ENCODE measurements at places on chromosomes 16 and 17. TPM values are rescaled to one million over a fixed set of nuclear protein-coding genes. Genes with fewer than 3 reads are reported as not detected.
A peak's percentile ranks its signal among the peaks of the same experiment; 100 is the strongest.

- H3K27ac ChIP-seq: peak overlapping the region; percentile 55
- no peaks in the 10 kb centered on the region for H3K27me3 ChIP-seq
- H3K4me1 ChIP-seq: peaks cover 66% of the 10 kb centered on the region
- H3K36me3 ChIP-seq: peaks cover 32% of the 10 kb centered on the region
- H3K4me3 ChIP-seq: no peak overlapping the region
Measured at GRCh38 chr17:38922538-38923297, 2.7 kb upstream of the LASP1NB start.

DNA sequence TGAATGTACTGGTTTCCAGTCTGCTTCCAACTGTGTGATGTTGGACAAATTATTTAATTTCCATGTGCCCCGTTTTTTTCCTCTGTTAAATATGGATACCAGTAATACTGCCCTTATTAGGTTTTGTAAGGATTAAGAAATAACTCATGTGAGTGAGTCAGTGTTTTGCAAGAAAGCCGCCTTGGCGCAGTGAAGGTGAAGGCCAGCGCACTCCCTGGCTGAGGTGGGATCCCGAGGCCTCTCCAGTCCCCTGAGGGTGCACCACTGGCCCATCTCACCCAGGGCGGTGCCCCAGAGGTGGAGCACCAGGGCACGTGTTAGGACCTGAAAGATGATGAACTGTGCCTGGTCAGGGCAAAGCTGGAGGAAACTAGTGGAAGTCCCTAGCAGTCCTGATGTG, 43.5 kb downstream of the PHKB start:
- H3K27ac ChIP-seq: no peak overlapping the region
- H3K36me3 ChIP-seq: no peaks in the 10 kb centered on the region
- H3K4me3 ChIP-seq: no peak overlapping the region
- no peaks in the 10 kb centered on the region for H3K27me3 ChIP-seq
- DNase-seq: no peak
- H3K4me1 ChIP-seq: no peaks in the 10 kb centered on the region

DNA sequence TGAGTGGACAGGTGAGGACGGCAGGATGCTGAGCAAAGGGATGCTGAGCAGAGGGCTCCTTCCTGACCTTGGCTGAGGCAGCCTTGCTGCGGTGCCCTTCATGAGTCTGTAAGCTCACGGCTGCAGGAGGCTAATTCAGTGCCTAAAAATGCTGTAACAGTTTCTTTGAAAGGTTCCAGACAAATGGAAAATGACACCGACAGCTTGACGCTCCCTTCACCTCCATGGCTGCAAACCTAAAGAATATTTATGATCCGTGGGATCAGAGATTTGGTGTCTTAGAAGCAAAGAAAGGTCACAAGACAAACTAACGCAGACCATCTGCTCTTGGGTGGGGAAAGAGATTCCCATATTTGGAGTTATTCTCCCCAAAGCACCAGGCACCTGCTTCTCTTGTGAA, 28.0 kb downstream of the TOM1L2 start:
- H3K27me3 ChIP-seq: no peaks in the 10 kb centered on the region
- no peak for DNase-seq
- peaks cover 47% of the 10 kb centered on the region for H3K4me1 ChIP-seq
- H3K27ac ChIP-seq: no peak overlapping the region
- H3K36me3 ChIP-seq: no peaks in the 10 kb centered on the region

- H3K4me3 ChIP-seq: no peak overlapping the region
- no peaks in the 10 kb centered on the region for H3K4me1 ChIP-seq
- H3K27ac ChIP-seq: no peak overlapping the region
- no peaks in the 10 kb centered on the region for H3K36me3 ChIP-seq
- DNase-seq: no peak
- no peaks in the 10 kb centered on the region for H3K27me3 ChIP-seq
Measured at GRCh38 chr17:13813347-13814240, 211.9 kb upstream of the HS3ST3A1 start.

- H3K27me3 ChIP-seq: peaks cover 85% of the 10 kb centered on the region
- no peak for DNase-seq
- no peaks in the 10 kb centered on the region for H3K36me3 ChIP-seq
- no peak overlapping the region for H3K4me3 ChIP-seq
- no peak overlapping the region for H3K27ac ChIP-seq
- peaks cover 17% of the 10 kb centered on the region for H3K4me1 ChIP-seq
Measured at GRCh38 chr17:48754500-48755261, 26.1 kb upstream of the HOXB13 start.

- H3K27ac ChIP-seq: no peak overlapping the region
- no peak for DNase-seq
- no peaks in the 10 kb centered on the region for H3K36me3 ChIP-seq
Measured at GRCh38 chr16:58211245-58211644, 13.3 kb upstream of the CSNK2A2 start.

DNA sequence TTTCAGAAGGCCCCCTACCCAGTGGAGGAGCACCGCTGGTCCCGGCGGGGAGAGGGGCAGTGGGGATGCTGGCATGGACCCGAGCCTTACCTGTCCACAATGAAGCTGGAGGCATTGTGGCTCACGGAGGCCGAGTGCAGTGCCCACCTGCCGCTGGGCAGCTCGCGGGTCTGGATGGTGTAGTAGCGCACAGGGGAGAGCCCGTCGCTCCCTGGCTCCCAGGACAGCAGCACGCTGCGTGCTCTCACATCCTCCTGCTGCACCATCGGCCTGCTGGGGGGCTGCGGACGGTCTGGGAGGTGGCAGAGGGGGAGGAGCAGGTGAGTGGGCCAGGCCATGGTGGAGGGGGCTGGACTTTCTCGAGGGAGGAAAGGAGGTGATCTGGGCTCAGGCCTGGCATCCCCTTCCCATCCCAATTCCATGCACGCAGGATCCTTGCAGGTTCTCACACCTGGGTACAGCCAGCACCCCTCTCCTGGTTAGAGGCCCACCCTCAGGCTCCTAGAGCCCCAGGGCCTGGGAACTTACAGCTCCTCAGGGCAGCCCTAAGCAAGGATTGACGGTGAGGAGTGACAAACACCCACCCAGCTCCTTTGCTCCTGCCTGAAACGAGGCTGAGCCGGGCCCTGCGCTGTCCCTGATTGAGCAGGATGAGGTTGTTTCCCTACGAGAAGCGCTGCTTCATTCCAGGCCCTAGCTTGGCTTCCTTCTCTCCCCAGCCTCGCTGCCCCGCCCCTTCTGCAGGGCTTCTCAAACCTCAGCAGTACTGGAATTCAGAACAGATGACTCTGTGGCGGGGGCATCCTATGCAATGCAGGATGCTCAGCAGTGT, 76.2 kb upstream of the CDC42EP4 start:
- H3K27ac ChIP-seq: no peak overlapping the region
- H3K36me3 ChIP-seq: no peaks in the 10 kb centered on the region
- no peak overlapping the region for H3K4me3 ChIP-seq
- H3K4me1 ChIP-seq: no peaks in the 10 kb centered on the region
- DNase-seq: no peak

DNA sequence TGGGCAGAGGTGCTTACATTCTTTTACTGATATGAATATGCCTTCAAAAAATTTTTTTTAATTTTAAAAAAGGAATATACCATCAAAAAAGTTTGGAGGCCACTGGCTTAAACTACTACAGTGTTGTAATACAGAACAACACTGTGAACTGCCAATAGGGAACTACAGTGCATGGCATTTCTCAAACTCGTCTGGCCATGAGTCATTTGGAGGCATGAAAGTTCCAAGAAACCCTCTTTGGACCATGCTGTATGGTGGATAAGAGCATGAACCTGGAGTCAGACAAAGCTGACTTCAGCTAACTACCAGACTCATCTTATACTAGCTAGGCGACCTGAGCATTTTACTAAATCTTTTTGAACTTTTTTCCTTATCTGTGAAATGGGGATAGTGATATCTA, 9.2 kb upstream of the NF1 start:
- no peaks in the 10 kb centered on the region for H3K27me3 ChIP-seq
- H3K4me3 ChIP-seq: no peak overlapping the region

DNA sequence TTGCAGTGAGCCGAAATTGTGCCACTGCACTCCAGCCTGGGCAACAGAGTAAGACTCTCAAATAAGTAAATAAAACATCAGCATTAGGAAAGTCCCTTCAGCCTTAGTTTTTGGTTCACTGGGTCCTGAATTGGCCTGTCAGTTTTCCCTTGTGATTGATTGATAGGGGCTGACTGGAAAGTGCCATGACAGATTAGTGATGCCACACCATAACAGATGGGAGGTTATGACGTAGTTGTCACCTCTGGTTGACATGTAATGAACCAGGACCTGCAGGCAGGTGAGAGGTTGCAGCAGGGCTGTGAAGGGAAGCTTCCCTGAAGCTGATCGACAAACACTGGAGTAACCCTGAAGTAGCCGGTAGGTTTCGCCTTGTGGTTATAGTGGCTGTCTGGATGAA, 41.8 kb downstream of the CDH3 start:
- no peaks in the 10 kb centered on the region for H3K4me1 ChIP-seq
- no peak overlapping the region for H3K27ac ChIP-seq
- H3K27me3 ChIP-seq: no peaks in the 10 kb centered on the region
- H3K4me3 ChIP-seq: no peak overlapping the region

DNA sequence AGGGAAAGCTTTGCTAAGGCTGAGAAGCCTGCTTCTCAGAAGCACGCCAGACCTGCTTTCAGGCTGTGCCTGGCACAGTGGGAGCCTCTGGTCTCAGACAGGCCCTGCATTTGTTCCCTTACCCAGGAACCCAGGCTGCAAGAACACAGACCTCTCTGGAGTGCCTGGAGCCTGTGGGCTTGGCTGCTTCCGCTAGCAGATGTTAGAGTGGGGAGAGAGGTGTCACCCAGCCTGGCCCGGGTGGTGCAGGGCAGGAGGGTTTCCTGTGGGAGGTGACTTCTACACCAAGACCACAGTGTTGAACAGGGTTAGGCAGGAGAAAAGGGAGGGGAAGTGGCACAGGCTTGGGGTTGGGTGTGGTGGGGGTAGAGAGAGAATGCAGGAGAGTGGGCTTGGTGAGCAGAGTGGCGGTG, 35.8 kb upstream of the ADGRG1 start:
- H3K4me1 ChIP-seq: no peaks in the 10 kb centered on the region
- H3K27ac ChIP-seq: peak overlapping the region; percentile 41
- H3K4me3 ChIP-seq: no peak overlapping the region

GRCh38 chr17:38465391-38466345, 37.4 kb downstream of the ARHGAP23 start:
- no peaks in the 10 kb centered on the region for H3K27me3 ChIP-seq
- DNase-seq: no peak
- peak overlapping the region; percentile 31 for H3K4me3 ChIP-seq
- peak overlapping the region; percentile 88 for H3K27ac ChIP-seq

- H3K4me1 ChIP-seq: no peaks in the 10 kb centered on the region
- no peaks in the 10 kb centered on the region for H3K36me3 ChIP-seq
- H3K4me3 ChIP-seq: no peak overlapping the region
- no peak overlapping the region for H3K27ac ChIP-seq
- no peak for DNase-seq
Measured at GRCh38 chr16:46822270-46822669, 8.7 kb downstream of the C16orf87 start.

DNA sequence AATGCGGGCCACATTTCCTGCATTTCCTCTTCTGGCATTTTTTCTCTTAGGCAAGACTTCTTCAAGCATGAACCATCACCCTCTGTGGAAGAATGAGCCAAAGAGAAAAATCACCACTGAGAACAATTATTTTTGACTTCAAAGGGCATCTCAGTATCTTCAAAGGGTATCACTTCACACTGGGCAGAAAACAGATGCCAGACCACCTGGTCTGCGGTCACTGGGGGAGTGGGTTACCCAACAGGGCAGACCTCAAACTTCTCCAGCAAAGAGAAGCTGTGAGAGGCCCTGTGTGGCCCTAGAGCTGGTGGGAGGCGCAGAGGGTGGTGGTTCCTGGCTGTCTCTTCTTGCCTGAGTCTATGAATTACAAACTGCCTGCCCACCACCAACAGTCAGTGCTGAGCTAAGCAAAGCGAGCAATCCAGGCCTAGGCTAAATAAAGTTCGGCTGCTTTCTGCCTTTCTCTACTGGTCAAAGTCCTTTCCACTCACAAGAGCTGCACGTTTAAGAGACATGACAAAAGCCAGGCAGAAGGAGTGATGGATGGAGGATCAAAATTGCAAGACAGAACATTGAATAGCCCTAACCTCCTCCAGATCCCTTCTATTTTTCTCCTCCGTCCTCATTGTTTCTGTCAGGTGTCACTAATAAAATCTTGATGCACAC, 602.7 kb upstream of the CDH5 start:
- DNase-seq: no peak
- no peaks in the 10 kb centered on the region for H3K27me3 ChIP-seq
- no peak overlapping the region for H3K4me3 ChIP-seq
- H3K4me1 ChIP-seq: no peaks in the 10 kb centered on the region

GRCh38 chr16:24534620-24535019, 4.7 kb upstream of the RBBP6 start:
- H3K27ac ChIP-seq: no peak overlapping the region
- no peak overlapping the region for H3K4me3 ChIP-seq
- peaks cover 9% of the 10 kb centered on the region for H3K4me1 ChIP-seq
- H3K36me3 ChIP-seq: no peaks in the 10 kb centered on the region
- no peak for DNase-seq
- no peaks in the 10 kb centered on the region for H3K27me3 ChIP-seq

DNA sequence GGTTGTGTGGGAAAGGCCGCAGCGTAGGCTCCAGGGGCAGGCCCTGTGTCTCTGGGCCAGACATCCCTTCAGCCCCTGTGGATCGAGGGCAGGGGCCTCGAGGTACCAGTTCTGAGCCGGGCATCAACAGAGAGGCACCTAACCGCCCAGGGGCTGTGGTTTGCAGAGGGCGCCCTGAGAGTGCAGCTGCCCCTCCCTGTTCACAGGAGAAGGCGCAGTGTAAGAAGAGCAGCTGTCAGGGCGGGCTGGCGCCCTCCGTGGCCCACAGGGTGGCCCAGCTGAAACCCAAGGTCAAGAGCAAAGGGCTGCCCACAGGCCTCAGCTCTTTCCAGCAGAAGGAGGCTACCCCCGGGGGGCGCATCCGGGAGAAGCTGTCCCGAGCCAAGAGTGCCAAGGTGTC, 56.5 kb downstream of the ACTG1 start:
- H3K27ac ChIP-seq: no peak overlapping the region
- no peak for DNase-seq
- H3K27me3 ChIP-seq: no peaks in the 10 kb centered on the region
- H3K4me1 ChIP-seq: no peaks in the 10 kb centered on the region
- no peak overlapping the region for H3K4me3 ChIP-seq

DNA sequence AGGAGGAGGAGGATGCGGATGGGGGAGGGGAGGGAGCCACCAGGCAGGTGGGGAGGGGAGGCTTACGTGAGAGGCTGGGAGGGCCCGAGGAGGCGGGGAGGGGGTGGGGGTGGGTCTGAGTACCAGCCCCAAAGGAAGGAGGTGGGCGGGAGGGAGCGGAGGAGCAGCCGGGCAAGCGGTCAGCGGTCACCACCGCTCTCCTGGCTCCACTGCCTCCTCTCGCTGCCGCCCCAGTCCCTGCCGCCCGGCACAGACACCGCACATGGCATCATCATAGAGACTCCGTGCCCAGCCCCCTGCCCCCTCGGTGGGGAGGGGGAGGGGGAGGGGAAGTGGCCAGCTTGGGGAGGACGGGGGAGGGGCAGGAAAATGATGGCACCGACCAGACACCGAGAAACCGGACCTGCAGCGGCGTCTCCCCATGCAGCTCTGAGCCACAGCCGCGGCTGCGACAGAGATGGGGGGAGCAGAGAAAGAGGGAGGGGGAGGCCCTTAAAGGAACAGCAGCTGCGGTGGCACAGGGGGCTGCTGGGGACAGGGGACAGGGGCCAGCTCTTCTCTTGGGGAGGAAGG, at the start of gene TLCD3B:
Gene TLCD3B, minus strand, starts transcription at position 431 of the 573 bp plus-strand sequence. CDS start 744 bp downstream, outside the sequence.
- no peak within 1 kb of the TSS for H3K4me3 ChIP-seq
- no peaks in the 10 kb centered on the region for H3K4me1 ChIP-seq
- no peak within 1 kb of the TSS for H3K27ac ChIP-seq
- peaks cover 34% of the 10 kb centered on the region for H3K27me3 ChIP-seq
- DNase-seq: no peak

SEPTIN12 gene
- not detected for total RNA-seq

CEMP1 gene
- total RNA-seq: 1.1 TPM

KPNB1 gene
- 195 TPM for total RNA-seq

FKBP10 gene
- total RNA-seq: 129 TPM

SCGB1C2 gene
- total RNA-seq: not detected

All from left lung (tissue), 14 donors.